Activated CD4-positive, CD25-positive, alpha-beta regulatory T cell (primary cell): ENCODE measurements at places on chromosomes 2 and 18.

- no peak for DNase-seq
These were observed 145.8 kb downstream of the BABAM2 start for GRCh38 chr2:28036307-28036706.

DNA sequence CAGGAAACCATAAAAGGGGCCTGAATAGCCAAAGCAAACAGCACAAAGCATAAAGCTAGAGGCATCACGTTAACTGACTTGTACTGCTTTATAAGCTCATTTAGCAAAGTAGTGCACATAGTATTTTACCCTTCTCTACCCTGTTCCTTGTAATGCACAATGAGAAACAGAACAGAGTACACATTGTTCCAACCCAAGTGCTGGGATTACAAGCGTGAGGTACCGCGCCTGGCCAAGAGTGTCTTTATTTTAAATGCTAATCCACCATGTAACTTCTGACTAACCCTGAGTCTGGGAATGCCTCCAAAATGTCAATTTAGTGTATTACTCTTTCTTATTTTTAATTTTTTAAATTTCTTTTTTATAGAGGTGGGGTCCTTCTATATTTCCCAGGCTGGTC, 46.4 kb upstream of the STON1 start:
- no peak for DNase-seq

- no peak for DNase-seq
These were observed 329.1 kb upstream of the CNTNAP5 start for GRCh38 chr2:123696021-123696420.

DNA sequence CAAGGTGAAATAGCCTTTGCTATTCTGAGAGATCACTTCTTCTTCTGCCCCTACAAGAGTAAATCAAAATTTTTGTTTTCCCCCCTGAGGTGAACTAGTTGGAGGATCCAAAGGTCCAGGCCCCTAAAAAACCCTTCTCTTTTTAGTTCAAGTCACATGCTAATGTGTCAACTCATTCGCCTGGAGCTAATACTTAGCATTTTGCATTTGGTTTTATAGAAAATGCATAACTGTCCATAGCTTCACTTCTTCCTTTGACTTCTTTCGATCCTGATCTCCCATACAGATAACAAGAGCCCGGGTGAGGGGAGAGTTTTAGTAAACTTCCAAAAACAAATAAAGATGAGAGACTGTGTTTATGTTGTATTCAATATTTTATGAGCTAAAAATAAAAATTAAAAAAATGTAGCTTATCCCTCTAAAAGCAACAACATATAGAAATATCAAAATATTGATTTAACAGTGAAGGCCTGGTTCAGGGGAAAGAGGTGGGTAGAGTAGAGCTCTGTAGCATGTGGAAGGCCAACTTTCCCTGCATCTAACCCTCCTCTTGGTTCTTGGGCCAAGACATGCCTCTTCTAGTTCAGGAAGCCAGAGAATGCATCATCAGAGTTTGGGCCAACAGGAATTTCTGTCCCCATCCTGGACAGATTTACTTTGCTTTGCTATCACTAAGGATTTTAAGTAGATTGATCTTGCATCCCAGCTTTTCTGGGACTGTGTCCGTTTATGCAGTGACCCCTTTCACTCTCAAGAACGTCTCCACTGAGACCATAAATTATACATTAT, 333.8 kb downstream of the ALK start:
- DNase-seq: no peak

DNA sequence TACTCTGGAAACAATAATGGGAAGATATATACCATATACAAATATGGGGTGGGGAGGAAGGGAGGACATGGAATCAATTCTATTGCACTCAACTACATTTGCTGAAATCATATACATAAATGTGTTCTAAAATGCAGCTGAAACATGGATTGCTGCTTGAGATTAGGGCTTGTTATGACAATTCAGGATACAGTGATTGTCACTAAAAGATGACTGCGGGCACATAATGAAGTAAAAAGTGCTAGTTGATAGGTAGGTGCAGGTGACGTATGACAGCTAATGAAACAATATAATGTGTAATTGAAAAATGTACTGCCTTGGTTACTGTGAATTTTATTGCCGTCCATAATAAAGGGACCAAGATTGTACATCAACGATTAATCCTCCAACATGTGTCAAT, 1062.1 kb upstream of the FANCL start:
- no peak for DNase-seq

DNA sequence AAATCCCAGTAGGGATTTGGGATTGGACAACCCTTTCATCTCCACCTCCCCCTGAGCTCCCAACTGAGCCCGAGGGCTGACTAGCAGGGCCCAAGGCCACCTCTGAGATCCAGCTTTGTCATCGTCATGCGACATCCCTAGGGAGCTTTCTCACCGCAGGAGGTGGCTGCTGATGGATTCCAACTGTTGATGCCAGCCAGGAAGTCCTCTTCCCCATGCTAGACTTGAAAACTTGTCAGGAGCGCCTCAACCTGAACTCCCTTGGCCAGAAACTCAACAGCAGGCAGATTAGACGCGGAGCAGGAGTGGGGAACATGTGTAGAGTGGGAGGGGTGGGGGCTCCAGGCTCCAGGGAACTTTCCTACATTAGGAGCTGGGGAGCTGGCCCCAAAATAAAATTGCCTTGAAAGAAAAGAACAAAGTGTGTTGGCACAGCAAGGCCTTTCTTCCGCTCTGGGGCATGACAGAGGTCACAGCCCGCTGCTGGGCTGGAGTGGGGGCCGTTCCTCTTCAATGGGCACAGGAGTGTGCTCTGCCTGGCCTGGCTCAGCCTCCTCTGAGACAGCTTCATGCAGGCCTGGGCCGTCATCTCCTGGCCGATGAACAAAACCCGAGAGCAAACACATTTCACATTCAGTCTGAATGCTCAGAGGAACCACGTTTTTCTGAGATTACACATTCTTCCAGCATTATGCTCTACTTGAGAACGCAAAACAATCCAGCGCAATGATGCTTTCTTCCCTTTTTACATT, 34.5 kb downstream of the EMILIN2 start:
- no peak for DNase-seq

GRCh38 chr2:208984376-208985090, 439.3 kb upstream of the MAP2 start:
- DNase-seq: no peak

- DNase-seq: no peak
These were observed 418.3 kb upstream of the CYRIA start for GRCh38 chr2:17083902-17084301.

- no peak for DNase-seq
These were observed 22.5 kb upstream of the CERS6 start for GRCh38 chr2:168433527-168433926.

DNA sequence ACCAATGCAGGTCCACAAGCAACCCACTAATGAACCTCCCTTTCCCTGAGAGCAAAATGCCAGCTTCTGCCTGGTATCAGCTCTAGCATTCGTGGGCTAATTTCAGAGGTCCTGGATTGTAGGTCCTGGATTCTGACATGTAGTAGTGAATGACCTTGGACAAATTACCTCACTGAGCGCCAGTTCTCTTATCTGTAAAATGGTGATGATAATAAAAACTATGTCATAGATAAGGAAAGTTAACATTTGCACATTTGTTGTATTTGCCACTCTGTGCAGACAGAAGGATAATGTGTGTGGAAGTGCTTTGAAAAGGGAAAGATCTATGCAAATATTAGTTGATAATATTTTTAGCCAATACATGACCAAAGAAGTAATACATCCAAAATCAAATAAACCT, 4.1 kb upstream of the TET3 start:
- no peak for DNase-seq

DNA sequence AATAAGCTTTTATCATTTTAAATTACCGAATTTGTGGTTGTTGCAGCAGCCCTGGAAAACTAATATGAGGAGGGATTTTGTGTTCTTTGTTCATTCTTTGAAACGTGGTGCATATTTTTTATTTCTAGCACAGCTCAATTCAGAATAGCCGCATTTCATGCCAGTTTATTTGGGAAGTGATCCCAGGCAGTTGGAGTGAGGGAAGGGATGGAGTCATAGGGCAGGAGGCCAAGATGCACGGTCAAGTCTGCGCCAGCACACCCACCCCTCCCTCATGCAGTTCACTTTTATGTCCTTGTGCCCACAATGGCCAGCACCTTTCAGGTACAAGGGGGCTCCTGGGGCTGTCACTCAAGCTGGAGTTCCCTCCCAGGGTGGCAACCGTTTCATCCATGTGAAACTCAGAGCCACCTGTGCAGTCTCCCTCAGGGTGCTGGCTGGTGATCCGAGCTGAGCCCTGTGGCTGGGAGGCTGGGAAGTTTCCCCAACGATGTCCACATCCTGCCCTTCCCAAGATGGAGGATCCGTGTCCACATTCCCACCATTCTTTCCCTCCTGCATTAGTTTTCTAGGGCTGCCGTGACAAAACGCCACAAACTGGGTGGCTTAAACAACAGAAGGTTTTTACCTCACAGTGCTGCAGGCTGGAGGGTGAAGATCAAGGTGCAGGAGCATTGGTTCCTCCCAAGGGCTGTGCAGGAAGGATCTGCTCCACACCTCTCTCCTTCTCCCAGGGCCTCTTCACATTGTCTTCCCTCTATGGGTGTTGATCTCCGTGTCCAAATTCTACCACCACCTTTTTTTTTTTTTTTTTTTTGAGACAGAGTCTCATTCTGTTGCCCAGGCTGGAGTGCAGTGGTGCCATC, 68.5 kb upstream of the ITGA6 start:
- DNase-seq: no peak

- no peak for DNase-seq
These were observed 136.7 kb upstream of the CWC22 start for GRCh38 chr2:180143633-180144337.

- no peak for DNase-seq
These were observed 95.4 kb downstream of the LAMA1 start for GRCh38 chr18:7021994-7022840.

GRCh38 chr2:142395291-142395690, 264.5 kb upstream of the LRP1B start:
- DNase-seq: no peak

DNA sequence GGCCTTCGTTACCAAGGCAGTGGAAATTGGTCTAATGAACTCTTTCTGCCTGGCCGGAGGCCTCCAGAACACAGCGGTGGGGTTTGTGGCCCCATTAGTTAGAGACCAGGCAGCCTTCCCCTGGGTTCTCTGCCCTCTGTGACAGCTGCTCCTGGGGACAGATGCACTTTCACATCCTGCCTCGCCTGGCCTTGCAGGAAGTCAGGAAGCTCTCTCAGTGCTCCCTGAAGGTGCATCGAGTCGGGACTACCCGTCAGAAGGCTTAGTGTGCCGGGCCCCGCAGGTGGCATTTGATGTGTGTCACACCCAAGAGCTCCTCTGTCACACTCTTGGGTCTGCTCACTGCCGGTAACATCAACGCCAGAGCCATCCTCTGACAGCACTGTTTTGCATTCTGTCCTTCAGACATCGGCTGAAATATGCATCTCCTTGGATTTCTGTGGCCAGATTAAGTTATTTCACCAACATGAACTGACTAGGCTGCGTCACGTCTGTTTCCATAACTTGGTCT, 158.3 kb downstream of the LDLRAD4 start:
- DNase-seq: peak; percentile 66

DNA sequence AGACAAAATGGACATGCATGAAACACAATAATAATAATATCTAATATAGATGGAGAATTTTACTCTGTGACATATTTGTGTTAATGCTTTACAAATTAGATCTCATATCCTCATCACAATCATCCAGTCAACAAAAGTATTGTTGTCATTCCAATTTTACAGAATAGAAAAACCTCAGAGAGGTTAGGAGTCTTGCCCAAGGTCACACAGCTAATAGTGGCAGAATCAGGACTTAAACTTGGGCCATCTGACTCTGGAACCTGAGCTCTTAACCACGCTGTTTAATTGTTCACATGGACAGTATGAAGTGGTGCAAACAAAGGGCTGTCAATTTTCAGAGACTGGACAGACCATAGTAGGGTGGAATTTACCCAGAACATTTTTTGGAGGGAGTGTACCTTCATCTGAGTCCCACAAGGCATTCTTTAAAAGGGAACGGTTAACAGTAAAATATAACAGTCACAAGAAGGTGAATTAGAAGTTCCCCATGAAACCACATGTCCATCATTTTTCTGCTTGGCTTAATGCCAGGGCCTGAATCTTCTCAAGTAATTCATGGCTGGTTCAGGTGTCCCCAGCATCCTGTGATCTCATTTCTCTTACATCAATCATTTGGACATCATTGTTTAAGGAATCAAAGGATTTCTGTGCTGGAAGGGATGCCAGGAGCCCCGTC, 35.4 kb upstream of the CCDC93 start:
- DNase-seq: no peak

DNA sequence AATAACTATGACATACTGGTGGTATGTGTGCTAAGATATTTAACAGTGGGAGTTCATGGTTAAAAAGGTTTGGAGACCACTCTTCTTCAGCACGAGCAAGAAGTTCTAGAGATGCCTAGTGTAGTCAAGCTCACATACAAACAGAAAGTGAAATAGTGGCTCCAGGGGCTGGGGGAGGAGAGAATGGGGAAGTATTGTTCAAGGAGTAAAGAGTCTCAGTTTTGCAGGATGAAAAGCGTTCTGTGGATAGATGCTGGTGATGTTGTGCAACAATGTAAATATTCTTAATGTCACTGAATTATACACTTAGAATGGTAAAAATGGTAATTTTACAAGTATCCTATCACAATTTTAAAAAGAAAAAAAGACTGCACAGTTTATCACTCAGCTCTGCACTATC, 29.0 kb upstream of the EPAS1 start:
- DNase-seq: no peak
